ENCODE measurements at places on chromosomes 1 and 21.
A peak's percentile ranks its signal among the peaks of the same experiment; 100 is the strongest.

- no peak overlapping the region for H3K27ac ChIP-seq
- H3K4me3 ChIP-seq = no peak overlapping the region
- no peaks in the 10 kb centered on the region for H3K4me1 ChIP-seq
- H3K27me3 ChIP-seq = peaks cover 12% of the 10 kb centered on the region
Observed at GRCh38 chr1:230499496-230499895, 73.4 kb upstream of the PGBD5 start.

DNA sequence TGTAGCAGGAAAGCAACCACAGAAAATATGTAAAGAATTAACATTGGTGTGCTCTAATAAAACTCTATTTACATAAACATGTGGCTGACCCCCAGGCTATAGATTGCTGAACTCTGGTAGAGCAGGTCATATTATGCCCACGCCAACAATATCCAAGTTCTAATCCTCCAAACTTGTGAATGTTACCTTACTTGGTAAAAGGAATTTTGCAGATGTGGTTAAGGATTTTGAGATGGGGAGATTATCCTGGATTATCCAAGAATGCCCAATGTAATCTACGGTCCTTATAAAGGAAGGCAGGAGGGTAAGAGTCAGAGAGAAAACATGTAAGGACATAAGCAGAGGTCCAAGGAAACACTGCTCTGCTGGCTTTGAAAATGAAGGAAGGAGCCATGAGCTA is 201.0 kb downstream of the USH2A start:
- no peak overlapping the region for H3K27ac ChIP-seq
- no peak for DNase-seq
- no peaks in the 10 kb centered on the region for H3K4me1 ChIP-seq
- no peak overlapping the region for H3K4me3 ChIP-seq
- H3K36me3 ChIP-seq = no peaks in the 10 kb centered on the region

DNA sequence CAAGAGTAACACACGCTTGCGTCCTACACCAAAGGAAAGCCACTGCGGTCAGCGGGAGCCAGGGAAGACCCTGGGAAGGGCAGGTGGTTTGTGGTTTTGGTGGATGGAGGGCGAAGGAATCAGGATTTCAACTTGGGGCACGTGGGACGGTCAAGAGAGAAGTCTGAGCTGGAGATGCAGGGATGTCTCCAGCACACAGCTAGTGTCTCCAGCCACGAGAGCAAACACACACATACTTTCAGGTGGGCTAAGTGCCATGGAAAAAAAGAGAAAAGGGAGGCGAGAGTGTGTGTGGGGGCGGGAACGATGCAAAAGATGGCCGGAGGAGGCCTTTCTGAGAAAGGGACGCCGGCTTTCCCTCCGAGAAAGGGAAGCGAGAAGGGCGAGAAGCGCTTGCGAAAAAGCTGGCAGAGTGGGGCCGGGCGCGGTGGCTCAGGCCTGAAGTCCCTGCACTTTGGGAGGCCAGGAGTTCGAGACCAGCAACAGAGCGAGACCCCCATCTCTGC is 1.4 kb upstream of the SRRM1 start:
- H3K4me1 ChIP-seq = peaks cover 26% of the 10 kb centered on the region
- peak; percentile 24 for DNase-seq
- H3K27me3 ChIP-seq = no peaks in the 10 kb centered on the region
- peaks cover 16% of the 10 kb centered on the region for H3K36me3 ChIP-seq
- H3K27ac ChIP-seq = peak overlapping the region; percentile 99

DNA sequence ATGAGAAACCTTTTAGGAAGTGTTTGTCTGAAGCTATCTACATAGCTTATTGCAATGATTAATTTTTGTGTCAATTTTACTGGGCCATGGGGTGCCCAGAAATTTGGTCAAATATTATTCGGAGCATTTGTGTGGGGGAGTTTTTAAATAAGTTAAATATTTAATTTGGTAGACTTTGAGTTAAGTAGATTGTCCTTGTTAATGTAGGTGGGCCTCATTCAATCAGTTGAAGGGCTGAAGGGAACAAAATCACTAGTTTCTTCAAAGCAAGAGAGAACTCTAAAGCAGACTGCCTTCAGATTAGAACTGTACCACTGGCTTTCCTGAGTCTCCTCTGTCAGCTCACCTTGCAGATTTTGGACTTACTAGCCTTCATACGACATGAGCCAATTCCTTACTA is 1008.6 kb upstream of the ADAMTS5 start:
- H3K4me3 ChIP-seq = no peak overlapping the region
- no peak for DNase-seq
- H3K36me3 ChIP-seq = no peaks in the 10 kb centered on the region
- no peaks in the 10 kb centered on the region for H3K27me3 ChIP-seq
- no peak overlapping the region for H3K27ac ChIP-seq
- H3K4me1 ChIP-seq = no peaks in the 10 kb centered on the region

DNA sequence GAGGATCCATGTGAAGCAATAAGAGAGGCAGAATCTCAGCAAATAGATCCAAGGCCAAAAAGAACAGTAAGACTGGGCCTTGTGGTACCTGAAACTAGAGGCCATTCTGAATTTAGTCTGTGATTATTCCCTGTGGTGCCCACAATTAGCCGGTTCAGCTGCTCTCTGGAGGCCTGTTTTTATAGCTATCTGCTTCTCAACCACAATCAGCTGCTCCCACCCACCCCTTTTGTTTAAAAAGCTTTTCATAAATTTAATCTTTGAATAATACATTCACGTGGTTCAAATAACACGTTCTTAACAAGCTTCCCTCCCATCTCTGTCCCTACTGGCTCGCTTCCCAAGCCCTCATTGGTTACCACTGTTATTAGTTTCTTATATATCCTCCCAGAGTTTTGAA is 18.0 kb downstream of the UBE2T start:
- no peak for DNase-seq
- H3K27me3 ChIP-seq = no peaks in the 10 kb centered on the region
- H3K27ac ChIP-seq = no peak overlapping the region
- no peaks in the 10 kb centered on the region for H3K36me3 ChIP-seq
- no peak overlapping the region for H3K4me3 ChIP-seq
- no peaks in the 10 kb centered on the region for H3K4me1 ChIP-seq

GRCh38 chr1:226549094-226549936 is 751 bp downstream of the STUM start:
- H3K27me3 ChIP-seq = peaks cover 35% of the 10 kb centered on the region
- H3K27ac ChIP-seq = no peak overlapping the region
- peak overlapping the region; percentile 42 for H3K4me3 ChIP-seq
- H3K36me3 ChIP-seq = no peaks in the 10 kb centered on the region
- peaks cover 24% of the 10 kb centered on the region for H3K4me1 ChIP-seq

- no peak overlapping the region for H3K4me3 ChIP-seq
- H3K4me1 ChIP-seq = no peaks in the 10 kb centered on the region
- no peak for DNase-seq
Observed at GRCh38 chr1:55012661-55013060, 13.9 kb downstream of the BSND start.

GRCh38 chr21:31629972-31630711 is 29.4 kb upstream of the SOD1 start:
- no peak overlapping the region for H3K4me3 ChIP-seq
- no peak overlapping the region for H3K27ac ChIP-seq
- DNase-seq = no peak
- no peaks in the 10 kb centered on the region for H3K4me1 ChIP-seq
- no peaks in the 10 kb centered on the region for H3K27me3 ChIP-seq

DNA sequence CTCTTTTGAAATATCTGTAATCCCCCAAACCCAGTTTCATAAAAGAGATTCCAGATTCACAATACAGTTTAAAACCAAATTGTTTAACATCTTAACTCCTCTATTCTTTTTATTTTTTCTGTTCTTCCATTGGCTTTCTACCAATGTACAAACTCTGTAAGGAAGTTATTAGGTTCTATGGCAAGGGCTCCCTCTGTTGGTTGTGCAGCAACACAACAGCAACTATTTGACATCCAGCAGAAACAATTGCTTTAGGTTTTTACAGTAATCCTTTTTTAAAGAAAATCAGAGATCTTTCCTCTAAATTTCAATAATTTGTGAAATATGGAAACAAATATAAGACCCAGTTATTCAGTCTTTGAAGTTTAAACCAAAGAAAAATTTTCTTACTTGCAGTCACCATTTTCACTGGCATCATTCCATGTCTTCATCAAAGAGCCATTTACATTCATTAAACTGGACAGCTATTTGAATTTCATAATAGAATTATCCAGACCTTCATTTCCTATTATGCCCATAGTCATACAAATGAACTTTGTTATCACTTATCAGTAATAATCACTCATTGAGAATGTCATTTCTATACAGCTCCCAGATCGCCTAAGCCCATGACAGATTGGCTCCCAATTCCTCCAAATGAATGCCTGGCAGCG is 46.5 kb upstream of the RNF11 start:
- H3K4me3 ChIP-seq = no peak overlapping the region
- DNase-seq = peak; percentile 17
- H3K4me1 ChIP-seq = no peaks in the 10 kb centered on the region
- no peak overlapping the region for H3K27ac ChIP-seq

GRCh38 chr1:13779930-13780329 is 79.9 kb downstream of the PRDM2 start:
- no peak overlapping the region for H3K27ac ChIP-seq
- no peak for DNase-seq
- no peaks in the 10 kb centered on the region for H3K27me3 ChIP-seq
- peaks cover 11% of the 10 kb centered on the region for H3K4me1 ChIP-seq
- no peak overlapping the region for H3K4me3 ChIP-seq

DNA sequence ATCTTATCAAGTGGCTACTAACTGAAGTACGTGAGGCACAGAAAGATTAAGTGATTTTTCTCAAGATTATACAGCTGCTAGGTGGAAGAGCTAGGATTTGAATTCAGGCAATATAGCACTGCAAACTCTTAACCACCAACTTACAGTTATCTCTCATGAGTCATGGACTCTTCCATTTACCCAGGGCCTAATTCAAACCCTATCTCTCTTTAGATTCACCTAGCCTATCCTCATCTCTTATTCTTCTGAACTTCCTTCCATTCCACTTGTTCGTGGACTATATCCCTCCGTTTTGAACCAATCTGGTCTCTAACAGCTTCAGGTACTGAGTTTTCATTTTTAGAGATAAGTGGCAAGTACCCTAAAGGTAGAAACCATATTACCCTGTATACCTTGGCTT is 92.8 kb upstream of the DMRTA2 start:
- H3K4me3 ChIP-seq = no peak overlapping the region
- no peak overlapping the region for H3K27ac ChIP-seq
- no peak for DNase-seq
- H3K4me1 ChIP-seq = no peaks in the 10 kb centered on the region

GRCh38 chr1:207248544-207249198 is 72.8 kb upstream of the CD55 start:
- no peaks in the 10 kb centered on the region for H3K36me3 ChIP-seq
- H3K4me3 ChIP-seq = no peak overlapping the region
- no peaks in the 10 kb centered on the region for H3K4me1 ChIP-seq
- no peaks in the 10 kb centered on the region for H3K27me3 ChIP-seq
- no peak overlapping the region for H3K27ac ChIP-seq

- H3K4me1 ChIP-seq = peaks cover 36% of the 10 kb centered on the region
- no peak overlapping the region for H3K27ac ChIP-seq
- H3K27me3 ChIP-seq = no peaks in the 10 kb centered on the region
- H3K36me3 ChIP-seq = peaks cover 72% of the 10 kb centered on the region
- DNase-seq = no peak
- H3K4me3 ChIP-seq = no peak overlapping the region
Observed at GRCh38 chr1:36346741-36347370, 23.4 kb upstream of the EVA1B start.

DNA sequence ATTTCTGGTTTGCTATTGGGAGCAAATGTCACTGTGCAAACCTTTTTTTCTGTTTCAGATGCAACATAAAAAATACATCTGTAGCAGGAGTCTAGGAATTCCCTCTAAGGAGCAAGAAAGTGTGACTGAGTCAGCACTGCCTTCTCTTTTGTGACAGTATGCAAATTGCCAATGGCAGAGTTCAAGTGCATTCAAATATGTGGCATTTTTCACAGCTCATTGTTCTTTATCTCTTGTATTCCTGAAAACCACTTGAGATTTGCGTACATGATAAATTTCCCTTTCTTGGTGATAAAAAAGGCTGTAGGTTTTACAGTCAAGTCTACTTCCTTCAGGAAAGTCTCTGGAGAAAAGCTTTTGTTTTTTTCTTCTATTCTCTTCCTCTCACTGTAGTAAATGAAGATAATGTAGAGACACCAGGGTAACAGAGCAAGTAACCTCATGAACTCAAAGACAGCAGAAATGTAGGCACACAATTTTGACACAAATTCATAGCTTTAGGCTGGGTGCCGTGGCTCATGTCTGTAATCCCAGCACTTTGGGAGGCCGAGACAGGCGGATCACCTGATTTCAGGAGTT is 129.7 kb upstream of the L1TD1 start:
- H3K36me3 ChIP-seq = peaks cover 3% of the 10 kb centered on the region
- no peak overlapping the region for H3K4me3 ChIP-seq
- no peaks in the 10 kb centered on the region for H3K4me1 ChIP-seq
- no peaks in the 10 kb centered on the region for H3K27me3 ChIP-seq
- no peak overlapping the region for H3K27ac ChIP-seq

GRCh38 chr1:156511644-156512043 is 11.1 kb upstream of the MEF2D start:
- no peak for DNase-seq
- H3K4me3 ChIP-seq = no peak overlapping the region
- no peaks in the 10 kb centered on the region for H3K36me3 ChIP-seq
- H3K27me3 ChIP-seq = no peaks in the 10 kb centered on the region
- H3K4me1 ChIP-seq = peaks cover 13% of the 10 kb centered on the region
